ENCODE measurements at places on chromosomes 12 and 14.

- no peak for DNase-seq
Observed at GRCh38 chr12:3004655-3005565, 45.7 kb downstream of the TEAD4 start.

DNA sequence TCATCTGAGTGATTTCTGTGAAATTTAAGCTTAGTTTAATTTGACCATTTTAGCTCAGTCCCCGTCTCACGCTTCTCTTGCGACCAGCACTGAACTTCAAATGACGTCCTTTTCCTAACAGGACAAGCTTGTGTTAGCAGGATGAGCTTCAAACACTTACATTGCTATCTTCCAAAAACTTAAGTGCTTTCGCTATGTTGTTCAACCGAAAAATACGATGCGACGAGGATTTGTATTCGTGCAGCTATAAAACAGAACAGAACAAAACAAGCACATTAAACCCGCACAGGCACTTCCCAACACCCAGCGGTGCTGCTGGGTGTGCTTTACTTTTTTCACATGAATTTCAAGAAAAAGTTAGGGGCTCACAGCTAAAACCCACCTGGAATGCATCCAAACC is 64.2 kb upstream of the DICER1 start:
- no peak for DNase-seq

DNA sequence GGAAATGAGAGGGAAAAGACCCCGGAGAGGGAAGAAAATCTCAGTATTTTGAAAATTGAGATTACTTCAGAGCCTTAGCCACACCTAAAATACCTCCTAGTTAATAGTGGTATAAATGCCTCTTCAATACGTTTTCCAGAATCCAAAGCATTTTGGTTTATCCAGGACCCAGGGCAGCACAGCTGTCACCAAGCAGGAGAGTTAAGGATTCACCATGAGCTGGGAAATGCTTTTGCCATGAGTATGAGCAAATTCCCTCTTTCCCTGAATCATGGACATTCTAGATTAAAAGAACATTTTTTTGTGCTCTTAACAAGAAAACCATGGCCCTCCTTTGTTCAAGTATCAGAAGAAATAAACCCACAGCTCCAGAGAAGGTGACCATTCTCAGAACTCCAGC is 21.8 kb upstream of the RTRAF start:
- DNase-seq, result no peak

- DNase-seq, result no peak
Observed at GRCh38 chr12:34289431-34290380, 267.4 kb downstream of the ALG10 start.

- no peak for DNase-seq
Observed at GRCh38 chr12:23433121-23433520, 516.3 kb downstream of the SOX5 start.

DNA sequence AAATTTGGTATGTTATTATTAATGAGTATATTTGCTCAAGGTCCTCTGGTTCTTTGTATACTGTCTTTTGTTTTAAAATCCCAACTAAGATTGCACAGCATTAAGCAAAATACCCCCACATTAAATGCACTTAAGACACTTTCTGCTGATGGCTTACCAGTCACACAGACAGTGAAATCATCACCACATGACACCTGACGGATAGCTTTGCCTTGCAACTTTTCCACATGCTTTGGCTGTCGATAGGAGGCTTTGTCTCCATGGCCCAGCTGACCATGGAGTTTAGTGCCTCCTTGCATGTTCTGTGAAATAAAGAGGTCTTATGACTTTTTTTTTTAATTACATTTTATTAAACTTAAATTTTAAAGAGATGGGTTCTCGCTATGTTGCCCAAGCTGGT is 19.7 kb downstream of the NEK9 start:
- no peak for DNase-seq

DNA sequence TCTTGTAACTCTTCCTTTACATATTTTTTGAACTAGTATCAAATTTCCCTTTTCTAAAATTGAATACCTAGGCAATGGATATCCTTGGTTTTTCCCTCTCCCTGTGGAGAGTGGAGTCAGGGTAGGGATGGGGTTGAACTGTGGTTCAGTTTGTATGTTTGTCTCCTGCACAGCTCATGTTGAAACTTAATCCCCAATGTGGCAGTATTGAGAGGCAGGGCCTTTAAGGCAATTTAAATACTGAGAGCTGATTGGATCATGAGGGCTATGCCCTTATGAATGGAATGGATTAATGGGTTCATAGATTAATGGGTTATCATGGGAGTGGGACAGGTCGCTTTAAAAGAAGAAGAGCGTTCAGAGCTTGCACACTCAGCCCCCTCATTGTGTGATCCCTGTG is 127.2 kb upstream of the RGS6 start:
- no peak for DNase-seq

DNA sequence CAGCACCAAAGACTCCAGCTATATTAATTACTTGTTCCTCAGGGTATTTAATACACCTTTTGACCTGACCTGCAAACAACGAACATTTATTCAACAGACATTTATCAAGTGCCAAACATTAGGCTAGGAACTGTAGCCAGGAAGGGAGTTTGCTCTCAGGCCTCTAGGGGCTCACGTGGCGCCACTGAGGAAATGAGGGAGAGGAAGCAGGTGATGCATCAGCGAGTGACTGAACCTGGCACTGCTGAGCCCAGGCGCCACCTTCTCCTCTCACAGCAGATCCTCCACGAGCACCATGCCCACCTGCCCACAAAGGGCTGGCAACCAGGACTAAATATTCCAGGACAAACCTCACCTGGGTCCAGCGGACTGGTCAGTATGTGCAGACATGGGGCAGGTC is 50.2 kb downstream of the SETD3 start:
- DNase-seq, result peak; percentile 51

DNA sequence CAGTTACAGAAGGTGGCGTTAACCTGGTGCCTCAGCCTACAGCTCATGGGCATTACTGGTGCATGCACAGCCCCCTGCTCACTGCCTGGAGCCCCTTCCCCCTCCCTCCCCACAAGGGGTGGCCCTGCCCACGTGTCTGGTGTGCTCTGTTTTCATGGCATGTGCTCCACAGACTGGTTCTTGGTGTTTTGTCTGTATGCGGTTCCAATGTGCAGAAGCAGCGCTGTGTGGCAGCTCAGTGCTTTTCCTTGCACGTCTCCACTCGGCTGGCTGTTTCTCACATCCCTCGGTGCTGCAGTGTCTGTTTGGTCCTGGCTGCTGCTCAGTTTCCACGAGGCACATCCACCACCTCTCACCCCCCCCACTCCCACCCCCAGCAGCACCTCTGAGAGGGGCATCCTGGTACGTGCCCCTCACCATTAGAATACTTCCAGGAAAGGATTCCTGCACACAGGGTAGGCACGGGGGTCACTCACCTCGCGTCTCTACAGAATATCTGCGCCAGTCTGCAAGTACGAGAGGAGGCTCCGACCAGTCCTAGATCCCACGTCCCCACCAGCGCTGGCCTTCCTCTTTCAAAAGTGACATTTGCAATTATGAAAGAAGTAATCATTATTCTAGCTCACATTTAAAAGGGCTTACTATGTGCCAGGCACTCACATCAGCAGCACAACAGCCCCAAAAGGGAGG is 27.1 kb downstream of the DIO3 start:
- DNase-seq, result no peak

GRCh38 chr14:77303417-77304156 is 17.1 kb downstream of the POMT2 start:
- DNase-seq, result peak; percentile 69

- DNase-seq, result no peak
Observed at GRCh38 chr12:69996722-69997121, 171.7 kb downstream of the MYRFL start.

DNA sequence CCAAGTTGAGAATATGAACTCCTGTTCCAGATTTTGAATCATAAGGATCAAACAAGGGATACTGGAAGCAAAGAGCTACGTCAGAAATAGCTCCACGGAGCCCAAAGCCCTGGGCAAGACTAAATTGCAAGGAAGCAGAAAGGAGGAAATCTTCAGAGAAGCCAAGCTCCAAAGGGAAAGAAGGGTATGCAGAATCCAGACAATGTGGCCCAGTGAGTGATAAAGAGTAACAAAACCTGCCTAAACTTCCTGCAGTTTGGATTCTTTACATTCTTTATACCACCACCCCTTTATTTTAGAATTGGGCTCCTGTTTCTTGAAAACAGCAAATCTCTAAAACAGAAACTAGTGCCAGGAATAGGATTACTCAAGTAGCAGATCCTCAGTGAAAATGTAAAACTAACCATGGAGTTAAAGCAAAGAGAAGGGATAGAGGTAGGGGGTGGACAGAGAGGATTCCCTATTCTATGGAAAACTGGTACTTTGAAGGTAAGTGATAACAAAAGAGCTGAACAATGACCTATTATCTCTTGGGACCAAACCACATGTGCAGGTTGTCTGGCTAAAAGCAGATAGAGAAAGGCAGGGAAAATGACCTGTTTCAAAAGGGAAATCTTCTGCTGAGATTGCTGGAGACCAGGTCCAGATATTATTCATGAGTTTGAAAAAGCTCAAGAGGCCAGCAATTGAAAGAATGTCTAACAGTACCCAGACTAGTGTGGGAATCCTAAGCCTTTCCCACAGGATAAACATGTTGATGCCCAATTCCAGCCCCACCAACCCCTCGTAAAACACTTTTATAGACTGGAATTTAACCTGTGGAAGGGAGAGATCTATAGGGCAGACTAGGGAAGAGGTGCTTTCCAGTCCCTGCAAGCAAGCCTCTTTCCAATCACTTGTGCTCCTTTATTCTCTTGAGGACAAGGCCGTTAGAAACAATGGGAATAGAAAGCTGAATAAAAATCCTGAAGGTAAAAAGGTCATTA is 24.5 kb downstream of the MBIP start:
- DNase-seq, result no peak

GRCh38 chr12:70711831-70712230 is 74.6 kb upstream of the PTPRB start:
- DNase-seq, result no peak

DNA sequence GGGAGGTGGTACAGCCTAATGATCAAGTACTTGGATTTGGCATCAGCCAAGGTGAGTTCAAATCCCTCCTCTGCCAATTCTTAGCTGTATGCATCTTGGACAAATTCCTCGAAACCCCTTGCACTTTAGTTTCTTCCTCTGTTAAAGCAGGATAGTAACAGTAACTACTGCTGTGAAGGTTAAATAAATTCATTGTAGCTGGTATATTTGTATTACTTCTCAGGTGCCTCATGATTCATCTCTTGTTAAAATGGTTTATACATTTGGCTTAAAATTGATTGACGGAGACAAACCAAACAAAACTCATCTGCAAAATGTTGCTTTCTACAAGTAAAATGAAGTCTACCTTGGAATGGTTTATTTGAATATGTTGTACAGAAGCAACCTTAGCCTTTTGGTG is 2.3 kb upstream of the PTPRB start:
- DNase-seq, result no peak

DNA sequence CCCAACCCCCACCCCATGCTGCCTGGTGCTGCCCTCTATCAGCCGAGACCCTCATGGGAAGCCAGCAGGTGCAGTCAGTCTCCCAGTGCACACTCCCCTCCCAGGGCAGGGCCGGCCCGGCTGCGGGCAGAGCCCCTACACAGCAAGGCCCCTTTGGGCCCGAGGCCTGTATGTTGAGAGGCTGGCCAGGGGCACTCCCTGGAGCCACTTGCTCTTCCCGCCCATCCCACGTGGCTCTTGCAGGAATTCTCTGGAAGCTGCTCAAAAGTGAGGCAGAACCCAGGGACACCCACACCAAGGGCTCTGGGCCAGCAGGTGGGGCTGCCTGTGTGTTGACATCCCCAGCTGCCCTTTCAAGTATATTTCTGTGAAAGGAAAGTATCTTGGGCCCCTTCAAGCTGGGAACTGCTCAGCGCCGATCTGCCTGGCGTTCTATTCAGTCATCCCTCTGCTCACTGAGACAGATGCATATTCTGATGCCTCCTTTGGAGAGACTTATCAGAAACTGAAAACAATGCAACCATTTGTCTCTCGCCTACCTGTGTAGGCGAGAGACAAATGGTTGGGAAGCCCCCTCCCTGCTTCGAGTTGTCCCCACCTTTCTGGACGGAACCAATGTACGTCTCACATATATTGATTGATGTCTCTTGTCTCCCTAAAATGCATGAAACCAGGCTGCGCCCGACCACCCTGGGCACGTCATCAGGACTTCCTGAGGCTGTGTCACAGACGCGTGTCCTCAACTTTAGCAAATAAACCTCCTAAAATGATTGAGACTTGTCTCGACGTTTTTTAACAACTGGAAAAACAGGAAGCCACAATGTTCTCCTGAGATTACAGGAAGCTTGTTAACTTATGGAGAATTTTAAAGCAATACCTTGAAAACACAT is 6.0 kb downstream of the GPR132 start:
- peak; percentile 72 for DNase-seq

- no peak for DNase-seq
Observed at GRCh38 chr14:88299865-88300530, 23.1 kb downstream of the KCNK10 start.

GRCh38 chr14:32189811-32190210 is 12.0 kb upstream of the RNU6-7 start:
- no peak for DNase-seq

GRCh38 chr12:103494734-103495468 is 867 bp downstream of the C12orf42 start:
- DNase-seq, result no peak

- DNase-seq, result no peak
Observed at GRCh38 chr12:85574291-85574690, 261.9 kb downstream of the RASSF9 start.

All from activated CD4-positive, alpha-beta T cell treated with anti-CD3 and anti-CD28 coated beads for 48 hours (primary cell).